ENCODE measurements at places on chromosomes 2 and 18.

GRCh38 chr2:67213270-67213670 is 183.9 kb upstream of the ETAA1 start:
- peak; percentile 95 for DNase-seq

GRCh38 chr18:56000041-56000440 is 412.0 kb upstream of the TCF4 start:
- DNase-seq, result no peak

DNA sequence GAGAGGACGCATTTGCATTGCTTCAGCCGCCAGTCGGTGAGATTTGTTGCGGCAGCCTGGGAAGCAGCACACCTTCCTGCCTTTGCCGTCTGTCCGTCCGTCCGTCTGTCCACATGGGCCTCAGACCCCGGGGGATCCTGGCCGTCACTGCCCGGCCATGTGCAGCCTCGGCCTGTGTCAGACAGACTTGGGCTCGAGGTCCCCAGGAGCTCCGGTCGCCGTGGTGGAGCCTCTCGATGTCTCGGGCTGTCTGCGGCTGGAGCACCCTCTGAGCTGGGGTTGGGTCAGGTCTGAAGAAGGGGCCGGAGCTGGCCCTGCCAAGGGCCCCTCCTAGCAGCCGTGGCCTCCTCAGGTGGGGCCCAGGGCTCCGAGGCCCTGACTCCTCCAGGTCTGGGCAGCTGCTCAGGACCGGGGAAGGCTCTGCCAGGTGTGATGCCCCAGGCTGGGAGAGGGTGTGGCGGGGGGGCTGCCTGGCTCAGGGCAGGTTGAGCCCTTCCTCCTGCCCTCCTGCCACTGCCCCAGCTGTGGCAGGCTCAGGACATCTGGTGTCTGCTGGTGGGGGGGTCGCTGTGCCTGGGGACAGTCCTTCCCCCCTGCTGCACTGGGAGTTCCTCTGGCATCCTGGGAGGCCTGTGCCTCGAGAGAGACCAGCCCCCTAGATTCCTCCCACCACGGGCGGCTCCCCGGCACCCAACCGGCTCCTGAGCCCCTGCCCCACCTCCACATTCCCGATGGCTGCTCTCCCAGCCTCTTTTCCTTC is 11.8 kb downstream of the NEU4 start:
- DNase-seq, result no peak

GRCh38 chr2:113390124-113390849 is 47.2 kb upstream of the ZNG1B start:
- peak; percentile 81 for DNase-seq
